ENCODE measurements at places on chromosomes 7 and 10.

DNA sequence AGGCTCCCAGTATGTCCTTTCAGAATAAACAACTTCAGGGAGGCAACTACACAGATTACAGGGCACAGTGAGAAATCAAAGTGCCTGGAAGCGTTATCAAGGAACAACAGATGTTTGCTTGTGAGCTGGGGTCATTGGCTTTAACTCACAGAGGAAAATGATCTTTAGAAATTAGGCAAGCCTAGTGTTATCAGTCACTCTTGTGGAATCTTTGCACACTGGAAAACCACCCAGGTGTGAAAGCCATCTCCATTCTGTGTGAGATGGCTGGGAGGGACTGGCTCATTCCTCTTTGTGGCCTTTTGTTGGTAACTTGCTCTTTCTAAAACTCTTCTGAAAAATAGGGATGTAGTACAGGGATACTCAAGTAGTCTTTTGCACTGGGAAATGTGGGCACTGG, 716.0 kb downstream of the XPNPEP1 start:
- no peak for DNase-seq

GRCh38 chr10:115818012-115818411, 455.0 kb downstream of the GFRA1 start:
- no peak for DNase-seq

- no peak for DNase-seq
These were observed 31.9 kb downstream of the SAMD8 start for GRCh38 chr10:75143353-75143752.

DNA sequence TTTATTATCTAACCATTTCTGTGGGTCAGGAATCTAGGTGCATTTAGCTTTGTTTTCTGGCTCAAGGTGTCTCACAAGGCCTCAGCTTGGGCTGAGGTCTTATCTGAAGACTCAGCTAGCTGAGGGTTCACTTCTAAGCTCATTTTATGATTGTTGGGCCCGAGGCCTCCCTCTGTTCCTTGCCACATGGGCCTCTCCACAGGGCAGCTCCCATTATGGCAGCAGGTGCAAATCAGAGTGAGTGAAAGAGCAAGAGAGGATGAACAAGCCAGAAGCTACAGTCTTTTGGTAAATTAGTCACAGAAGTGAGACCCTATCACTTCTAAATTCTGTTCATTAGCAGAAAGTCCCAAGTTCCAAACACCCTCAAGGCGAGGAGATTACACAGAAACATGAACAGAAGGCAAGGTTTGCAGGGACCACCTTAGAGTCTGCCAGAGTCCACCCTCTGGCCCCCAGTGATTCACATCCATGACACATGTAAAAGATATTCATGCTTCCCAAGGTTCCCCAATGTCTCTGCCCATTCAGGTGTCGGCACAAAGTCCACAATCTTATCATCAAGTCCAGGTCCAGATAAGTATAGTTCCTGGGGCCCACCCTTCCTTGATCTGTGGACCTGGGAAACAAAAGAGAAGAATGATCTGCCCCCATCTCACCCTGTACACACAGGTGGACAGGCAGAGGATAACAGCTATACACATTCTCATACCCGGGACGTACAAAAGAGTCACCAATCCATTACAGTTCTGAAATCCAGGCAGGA, 23.7 kb downstream of the FIGNL1 start:
- DNase-seq = no peak

- no peak for DNase-seq
These were observed 286.4 kb downstream of the BAMBI start for GRCh38 chr10:28963539-28964221.

GRCh38 chr7:29780346-29780745, 26.0 kb upstream of the WIPF3 start:
- DNase-seq = no peak

GRCh38 chr10:77381750-77382149, 255.9 kb downstream of the KCNMA1 start:
- no peak for DNase-seq

DNA sequence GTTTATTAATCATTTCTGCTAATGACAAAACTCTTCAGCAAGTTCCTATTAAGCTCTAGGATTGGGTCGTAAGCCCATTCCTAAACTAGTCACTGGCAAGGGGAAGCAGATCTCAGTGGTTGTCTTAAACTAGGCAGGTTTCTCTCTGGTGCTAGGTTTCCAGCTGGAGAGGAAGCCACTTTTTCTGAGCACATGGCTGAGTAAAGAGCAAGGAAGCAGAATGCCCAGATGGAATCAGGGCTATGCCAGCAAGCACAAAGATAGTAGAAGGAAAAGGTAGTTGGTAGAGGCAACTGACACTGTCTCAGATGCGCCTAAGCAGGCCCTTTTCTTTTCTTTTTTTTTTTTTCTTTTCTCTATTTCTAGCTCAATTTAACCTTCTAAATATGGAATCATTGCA, 224.9 kb downstream of the EXOC4 start:
- no peak for DNase-seq

- DNase-seq = no peak
These were observed 37.4 kb downstream of the GBX1 start for GRCh38 chr7:151129960-151130591.

GRCh38 chr7:82542665-82543064, 99.1 kb upstream of the CACNA2D1 start:
- no peak for DNase-seq

GRCh38 chr7:17301471-17302456, 3.3 kb downstream of the AHR start:
- peak; percentile 60 for DNase-seq

DNA sequence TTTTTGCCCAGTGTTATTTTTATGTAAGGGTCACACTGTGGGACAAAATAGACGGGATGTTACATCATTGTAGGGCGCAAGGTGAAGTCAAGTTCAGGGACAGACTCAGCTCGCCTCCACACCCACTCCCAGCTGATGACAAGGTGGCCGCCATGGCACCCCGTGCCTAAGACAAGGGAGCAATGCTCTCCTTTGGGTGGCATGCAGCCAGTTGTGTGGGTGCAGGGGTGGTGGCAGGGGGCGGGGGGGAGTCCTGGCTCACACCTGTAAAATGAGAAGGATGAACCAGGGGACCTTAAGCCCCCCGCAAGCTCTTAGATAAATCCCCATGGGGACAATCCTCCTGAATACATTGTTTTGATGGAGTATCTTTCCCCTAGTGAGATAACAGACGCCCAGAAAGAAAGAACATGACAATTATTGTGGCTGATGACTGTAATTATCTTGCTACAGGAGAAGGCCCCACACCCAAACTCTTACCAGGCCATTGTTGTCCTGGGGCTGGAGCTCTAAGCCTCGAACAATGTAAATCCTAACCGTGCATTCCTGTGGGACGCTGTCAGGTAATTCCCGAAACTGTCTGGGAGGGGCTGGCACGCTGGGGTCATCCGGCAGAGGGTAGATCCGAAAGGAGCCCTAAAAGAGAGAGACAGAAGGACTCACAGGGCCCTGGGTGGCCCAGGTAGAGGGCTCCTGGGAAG, 148.7 kb downstream of the MYOF start:
- no peak for DNase-seq

DNA sequence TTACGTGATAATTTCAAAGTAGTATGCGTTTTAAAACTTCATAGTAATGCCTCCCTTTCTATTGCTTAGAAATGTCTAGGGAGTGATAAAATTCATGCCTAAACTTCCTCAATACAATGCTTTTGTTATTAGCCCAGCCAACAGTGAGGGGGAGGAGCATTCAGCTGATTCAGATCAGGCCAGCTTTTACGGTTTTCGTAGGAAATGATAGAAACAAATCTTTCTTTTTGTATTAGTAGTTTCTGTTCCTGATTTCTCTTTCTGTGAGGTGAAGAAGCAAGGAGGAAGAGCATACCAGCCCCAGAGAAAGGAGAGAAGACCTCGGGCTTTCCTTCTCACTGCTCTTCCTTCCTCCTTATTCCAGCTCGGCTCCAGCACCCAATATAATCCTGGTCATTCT, 35.2 kb upstream of the ITPRID1 start:
- DNase-seq = no peak

GRCh38 chr7:26514633-26515032, 223.0 kb downstream of the SNX10 start:
- no peak for DNase-seq

- no peak for DNase-seq
These were observed 8.3 kb upstream of the ANKRD1 start for GRCh38 chr10:90929179-90929578.

GRCh38 chr10:79184145-79184625, 115.4 kb downstream of the ZMIZ1 start:
- DNase-seq = no peak

DNA sequence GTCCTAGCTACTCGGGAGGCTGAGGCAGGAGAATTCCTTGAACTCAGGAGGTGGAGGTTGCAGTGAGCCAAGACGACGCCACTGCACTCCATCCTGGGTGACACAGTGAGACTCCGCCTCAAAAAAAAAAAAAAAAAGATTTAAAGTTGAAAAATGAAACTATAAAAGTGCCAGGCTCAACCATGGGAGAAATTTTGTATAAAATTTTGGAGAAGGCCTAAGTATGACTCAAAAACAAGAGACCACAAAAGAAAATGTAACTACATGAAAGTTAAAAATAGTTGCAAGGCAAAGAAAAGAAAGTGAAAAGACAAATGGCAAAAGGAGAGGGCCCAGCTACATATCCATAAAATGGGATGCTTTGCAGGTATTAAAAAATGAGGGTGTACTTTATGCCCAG, 104.1 kb downstream of the ARHGAP22 start:
- no peak for DNase-seq

GRCh38 chr10:6213257-6213905, 10.6 kb downstream of the PFKFB3 start:
- DNase-seq = no peak

DNA sequence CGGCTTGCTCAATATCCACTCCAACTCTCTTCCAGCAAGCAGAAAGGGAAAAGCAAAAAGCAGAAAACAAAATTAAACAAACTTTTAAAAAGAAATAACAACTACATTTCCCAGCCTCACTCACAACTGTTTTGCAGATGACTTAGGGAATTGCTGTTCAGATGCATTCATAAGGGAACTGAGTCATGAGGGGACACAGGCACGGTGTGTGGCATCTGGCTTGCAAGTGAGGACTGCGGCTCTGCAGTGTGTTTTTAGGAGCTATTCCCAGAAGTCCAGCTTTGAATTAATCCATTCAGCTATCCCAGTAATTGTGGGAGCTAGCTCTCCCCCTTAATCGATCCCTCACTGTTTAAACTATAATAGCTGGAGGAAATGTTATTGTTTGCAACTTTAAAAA, 30.3 kb downstream of the PTN start:
- DNase-seq = no peak

DNA sequence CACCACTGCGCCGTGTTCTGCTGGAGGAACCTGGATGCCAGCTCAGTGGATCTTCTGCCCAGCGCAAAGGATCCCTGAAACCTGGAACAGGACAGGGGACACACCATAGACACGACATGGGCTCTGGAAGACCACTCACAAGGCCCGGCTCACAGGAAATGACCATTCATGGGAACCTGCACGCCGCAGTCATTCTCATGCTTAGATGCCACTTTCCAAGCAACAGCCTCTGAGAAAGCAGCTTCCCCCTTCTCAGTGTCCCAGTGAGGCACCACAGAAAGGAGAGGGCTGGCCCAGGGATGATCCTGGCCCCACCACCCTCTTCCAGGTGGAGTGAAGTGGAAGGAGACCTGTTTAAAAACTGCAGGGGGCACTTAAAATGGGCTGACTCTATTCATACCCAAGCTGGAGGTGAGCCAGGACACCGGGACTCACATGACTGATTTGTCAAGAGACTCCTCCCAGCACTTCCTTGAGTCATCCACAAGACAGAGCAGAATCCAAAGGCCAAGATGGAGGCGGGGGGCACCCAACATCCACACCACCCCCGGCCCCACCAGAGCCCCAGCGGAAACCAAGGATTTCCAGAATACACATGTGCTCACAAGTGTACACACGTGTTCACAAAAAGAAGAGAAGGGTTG, 11.2 kb downstream of the CTBP2 start:
- peak; percentile 45 for DNase-seq

DNA sequence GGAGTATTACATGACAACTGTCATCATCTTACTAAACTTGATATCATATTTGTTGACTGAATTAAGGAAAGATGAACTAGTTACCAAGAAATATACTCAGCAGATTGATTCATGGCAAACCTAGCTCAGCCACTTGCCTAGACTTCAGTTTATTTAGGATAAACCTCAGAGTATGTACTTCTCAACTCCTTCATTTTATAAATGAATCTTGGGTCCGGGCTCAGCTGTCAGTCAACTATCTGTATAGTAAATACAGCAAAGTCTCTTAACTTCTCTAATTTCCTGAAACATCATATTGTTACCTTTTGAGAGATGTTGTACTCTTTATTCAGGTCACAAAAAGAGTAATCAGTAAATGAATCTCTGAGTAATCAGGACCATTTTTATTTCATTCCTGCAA, 211.0 kb upstream of the KLF14 start:
- DNase-seq = no peak

DNA sequence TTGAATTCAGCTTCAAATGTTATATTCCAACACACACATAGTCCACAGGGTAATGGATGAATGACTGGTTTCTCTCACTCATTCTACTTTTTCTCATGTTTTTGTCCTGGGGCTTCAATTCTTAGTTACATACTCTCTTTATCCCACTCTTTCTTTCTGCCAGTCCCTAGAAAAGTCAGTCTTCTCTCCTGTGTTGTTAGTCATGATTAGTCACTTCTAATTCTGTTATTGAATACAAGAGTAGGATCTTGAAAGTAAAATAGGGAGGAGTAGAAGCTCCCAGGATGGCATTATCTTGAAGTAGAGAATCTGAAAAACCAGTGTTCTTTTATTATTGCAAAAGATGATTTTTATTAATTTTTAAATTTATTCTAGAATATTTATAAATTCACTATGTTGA, 45.5 kb upstream of the CALCR start:
- DNase-seq = no peak

GRCh38 chr10:78768041-78768835, 300.5 kb upstream of the ZMIZ1 start:
- DNase-seq = no peak

- DNase-seq = no peak
These were observed 678.0 kb upstream of the KCND2 start for GRCh38 chr7:119594956-119595355.

DNA sequence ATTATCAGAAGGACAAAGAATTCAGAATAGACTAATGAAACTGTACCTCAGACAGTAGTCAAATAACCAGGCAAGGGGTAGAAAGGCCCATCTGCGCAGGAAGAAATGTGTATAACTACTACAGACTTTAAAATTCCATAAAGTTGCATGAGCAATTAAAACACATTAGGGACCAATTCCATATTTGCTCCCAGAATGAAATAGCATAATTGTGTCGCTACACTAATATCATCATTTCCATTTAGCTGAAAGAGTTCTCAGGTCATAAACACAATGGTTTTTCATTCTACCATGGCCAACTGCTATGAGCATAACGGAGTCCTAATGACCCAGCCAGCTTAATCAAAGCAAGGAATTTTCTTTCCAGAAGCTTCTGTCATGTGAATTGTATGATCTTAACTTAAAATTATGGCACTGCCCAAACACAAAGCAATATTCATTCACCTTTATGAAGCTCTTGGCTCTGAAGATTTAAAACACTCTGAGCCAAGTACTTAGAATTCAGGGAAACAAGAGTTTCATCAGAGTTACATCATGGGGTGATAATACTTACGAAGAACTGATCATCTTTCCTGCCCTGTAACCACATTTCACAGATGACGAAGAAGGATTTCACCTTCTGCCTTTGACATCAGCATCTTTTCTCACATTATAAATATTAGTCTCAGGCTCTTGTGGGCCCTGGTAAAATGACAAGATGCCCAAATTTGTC, 98.1 kb upstream of the DOCK1 start:
- DNase-seq = no peak

- DNase-seq = peak; percentile 55
These were observed 2.1 kb downstream of the ADD3 start for GRCh38 chr10:110009736-110010475.

- no peak for DNase-seq
These were observed 207.8 kb downstream of the TAX1BP1 start for GRCh38 chr7:27947586-27948278.

GRCh38 chr7:157482517-157483087, 145.8 kb downstream of the DNAJB6 start:
- no peak for DNase-seq

Data from CD8-positive, alpha-beta T cell (primary cell).